Cardiac septum (tissue), 1 donor: ENCODE measurements at places on chromosomes 5 and 9. TPM values are rescaled to one million over a fixed set of nuclear protein-coding genes. Genes with fewer than 3 reads are reported as not detected.

DNA sequence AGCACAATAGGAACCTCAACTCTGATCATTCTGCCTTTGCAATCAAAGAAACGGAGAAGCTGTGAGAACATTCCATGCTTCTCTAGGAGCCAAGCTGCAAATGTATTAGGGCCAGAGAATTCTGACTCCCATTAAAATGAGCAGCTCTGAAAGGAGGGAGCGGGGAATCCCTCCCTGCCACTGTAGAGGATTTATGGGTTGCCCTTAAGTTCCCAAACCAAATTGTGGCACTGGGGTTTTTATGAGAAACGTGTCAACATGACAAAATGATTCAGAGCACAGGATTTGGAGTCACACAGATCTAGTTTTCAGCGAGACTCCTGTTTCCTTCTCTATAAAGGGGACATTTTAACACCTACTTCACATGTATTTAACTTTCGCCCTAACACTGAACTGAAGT, 1.8 kb downstream of the IL6ST start:
- no peak for DNase-seq

GRCh38 chr5:106311230-106311915, 1359.4 kb downstream of the EFNA5 start:
- DNase-seq = no peak

DNA sequence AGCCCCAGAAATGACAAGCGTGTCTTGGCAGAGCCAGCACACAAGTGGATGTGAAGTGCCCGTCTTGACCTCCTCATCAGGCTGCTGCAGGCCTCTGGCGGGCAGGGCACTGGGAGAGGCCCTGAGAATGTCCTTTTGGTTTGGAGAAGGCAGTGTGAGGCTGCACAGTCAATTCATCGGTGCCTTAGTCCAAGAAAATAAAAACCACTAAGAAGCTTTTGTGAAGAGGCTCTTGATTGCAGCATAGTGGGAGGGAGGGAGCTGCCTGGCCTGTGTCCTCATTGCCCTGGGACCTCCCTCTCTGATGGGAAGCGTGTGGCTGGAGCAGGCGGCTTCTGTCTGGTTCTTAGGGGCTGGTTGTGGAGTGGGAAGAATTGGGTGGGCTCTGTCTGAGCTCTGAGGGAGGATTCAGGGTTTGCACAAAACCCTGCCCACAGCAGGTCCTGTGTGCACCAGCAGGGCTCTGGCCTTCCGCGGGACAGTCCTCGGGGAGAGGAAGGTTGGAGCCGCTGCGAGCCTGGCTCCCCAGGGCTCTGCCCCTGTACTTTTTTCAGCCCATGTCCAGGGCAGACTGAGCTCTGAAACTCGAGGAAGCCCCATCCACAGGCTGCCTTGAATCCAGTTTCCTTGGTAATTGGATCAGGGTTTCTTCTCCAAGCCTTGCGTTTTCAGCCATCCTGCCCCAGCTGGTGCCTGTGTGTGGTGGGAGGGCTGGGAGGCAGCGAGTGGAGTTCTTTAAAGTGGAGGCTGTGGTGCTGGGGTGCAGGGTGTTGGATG, 1.1 kb downstream of the HRCT1 start:
- DNase-seq = peak; percentile 77

Gene GGTA1
- 8.8 TPM for total RNA-seq

DNA sequence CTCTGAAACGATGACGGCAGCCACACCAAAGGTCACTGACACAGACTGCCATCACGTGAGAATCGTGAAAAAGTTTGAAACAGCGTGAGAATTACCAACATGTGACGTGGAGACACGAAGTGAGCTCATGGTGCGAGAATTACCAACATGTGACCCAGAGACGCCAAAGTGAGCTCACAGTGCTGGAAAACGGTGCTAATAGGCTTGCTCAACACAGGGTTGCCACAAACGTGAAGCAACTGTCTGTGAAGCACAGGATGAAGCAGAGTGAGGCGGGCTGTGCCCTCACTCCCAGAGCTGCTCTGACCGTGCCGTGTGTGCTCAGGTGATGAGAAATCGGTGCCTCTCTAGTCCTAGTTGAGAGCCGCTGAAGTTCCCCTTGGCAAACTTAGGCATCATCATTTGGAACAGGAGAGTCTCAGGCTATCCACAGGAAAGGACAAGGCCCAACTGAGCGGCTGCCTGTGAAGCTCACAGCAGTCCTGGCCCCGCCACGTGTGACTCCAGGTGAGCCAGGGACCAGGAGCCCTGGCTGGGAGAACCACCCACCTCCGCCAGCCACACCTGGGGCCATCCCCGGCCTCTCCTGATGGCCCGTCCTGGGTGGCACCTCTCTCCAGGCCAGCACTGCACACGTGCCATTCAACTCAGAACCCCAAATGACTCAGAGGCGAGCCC, 29.8 kb upstream of the SLC6A3 start:
- peak; percentile 74 for DNase-seq

GRCh38 chr9:107214381-107214780, 68.7 kb upstream of the RAD23B start:
- DNase-seq = no peak

Gene SLC25A2
- not detected for total RNA-seq

DNA sequence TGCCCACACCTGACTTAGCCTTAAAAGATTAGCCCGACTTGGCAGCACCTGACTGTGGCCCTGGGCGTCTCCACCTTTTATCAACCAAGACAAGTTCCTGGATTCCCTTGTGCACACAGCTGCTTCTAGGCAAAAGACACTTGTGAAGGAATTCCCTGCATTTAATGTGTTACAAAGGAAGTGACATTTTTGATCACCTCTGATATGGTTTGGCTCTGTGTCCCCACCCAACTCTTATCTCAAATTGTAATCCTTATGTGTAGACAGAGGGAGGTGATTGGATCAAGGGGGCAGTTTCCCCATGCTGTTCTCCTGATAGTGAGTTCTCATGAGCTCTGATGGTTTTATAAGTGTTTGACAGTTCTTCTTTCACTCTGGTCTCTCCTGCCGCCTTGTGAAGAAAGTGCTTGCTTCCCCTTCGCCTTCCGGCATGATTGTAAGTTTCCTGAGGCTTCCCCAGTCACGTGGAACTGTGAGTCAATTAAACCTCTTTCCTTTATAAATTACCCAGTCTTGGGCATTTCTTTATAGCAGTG, 2.6 kb upstream of the CPEB4 start:
- no peak for DNase-seq

- no peak for DNase-seq
Measured at GRCh38 chr9:14936491-14936890, 26.3 kb upstream of the FREM1 start.

GRCh38 chr9:129335464-129336129, 157.5 kb upstream of the IER5L start:
- no peak for DNase-seq
